Chondrocyte (in vitro differentiated cells): ENCODE measurements at places on chromosomes 12 and 14.

- no peak for DNase-seq
Observed at GRCh38 chr14:77316195-77316505, 4.5 kb downstream of the POMT2 start.

DNA sequence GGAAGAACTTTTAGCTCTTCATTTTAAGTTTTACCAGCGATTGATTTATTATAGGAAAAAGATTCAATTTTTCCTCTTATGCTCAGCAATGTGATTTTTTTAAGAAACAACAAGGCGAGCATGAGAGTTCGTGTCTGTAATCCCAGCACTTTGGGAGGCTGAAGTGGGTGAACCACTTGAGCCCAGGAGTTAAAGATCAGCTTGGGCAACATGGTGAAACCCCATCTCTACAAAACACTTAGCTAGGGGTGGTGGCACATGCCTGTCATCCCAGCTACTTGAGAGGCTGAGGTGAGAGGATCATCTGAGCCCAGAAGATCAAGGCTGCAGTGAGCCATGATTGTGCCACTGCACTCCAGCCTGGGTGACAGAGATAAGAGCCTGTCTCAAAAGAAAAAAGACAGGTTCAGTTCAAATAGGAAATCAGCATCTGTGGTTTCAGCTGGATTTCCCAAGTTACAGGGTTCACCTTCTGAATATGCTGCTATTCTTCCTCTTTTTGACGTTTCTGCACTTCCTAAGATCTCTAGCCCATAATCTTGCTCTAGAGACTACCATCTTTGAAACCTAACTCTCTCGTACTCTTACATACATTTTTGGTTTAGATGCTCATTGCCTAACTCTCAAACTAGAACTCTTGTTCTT, 274.7 kb downstream of the SEC23A start:
- no peak for DNase-seq

- no peak for DNase-seq
Observed at GRCh38 chr14:101405171-101405883, 156.0 kb upstream of the DIO3 start.

DNA sequence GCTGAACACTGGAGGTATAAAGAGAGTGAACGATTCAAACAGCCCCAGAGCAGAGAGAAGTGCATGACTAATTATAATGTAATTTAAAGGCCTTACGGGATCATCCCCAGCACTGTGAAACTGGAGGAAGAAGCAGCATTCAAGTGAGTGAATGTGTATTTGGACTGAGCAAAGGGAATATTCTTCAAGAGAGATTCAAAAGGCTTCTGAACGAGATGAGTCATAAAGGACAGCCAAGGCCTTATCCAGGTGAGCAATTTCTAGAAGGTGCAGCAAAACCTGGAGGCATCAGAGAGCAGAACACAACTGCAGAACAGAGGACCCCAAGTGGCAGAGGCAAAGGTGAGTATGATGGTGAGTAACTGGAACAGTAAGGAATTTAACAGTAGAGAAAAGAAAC, 127.2 kb downstream of the BCAT1 start:
- DNase-seq: no peak

- DNase-seq: no peak
Observed at GRCh38 chr12:19179986-19180385, 50.5 kb downstream of the PLEKHA5 start.

GRCh38 chr12:88313554-88313953, 171.4 kb downstream of the TMTC3 start:
- no peak for DNase-seq

GRCh38 chr12:2319737-2320506, 267.1 kb downstream of the CACNA1C start:
- DNase-seq: no peak

DNA sequence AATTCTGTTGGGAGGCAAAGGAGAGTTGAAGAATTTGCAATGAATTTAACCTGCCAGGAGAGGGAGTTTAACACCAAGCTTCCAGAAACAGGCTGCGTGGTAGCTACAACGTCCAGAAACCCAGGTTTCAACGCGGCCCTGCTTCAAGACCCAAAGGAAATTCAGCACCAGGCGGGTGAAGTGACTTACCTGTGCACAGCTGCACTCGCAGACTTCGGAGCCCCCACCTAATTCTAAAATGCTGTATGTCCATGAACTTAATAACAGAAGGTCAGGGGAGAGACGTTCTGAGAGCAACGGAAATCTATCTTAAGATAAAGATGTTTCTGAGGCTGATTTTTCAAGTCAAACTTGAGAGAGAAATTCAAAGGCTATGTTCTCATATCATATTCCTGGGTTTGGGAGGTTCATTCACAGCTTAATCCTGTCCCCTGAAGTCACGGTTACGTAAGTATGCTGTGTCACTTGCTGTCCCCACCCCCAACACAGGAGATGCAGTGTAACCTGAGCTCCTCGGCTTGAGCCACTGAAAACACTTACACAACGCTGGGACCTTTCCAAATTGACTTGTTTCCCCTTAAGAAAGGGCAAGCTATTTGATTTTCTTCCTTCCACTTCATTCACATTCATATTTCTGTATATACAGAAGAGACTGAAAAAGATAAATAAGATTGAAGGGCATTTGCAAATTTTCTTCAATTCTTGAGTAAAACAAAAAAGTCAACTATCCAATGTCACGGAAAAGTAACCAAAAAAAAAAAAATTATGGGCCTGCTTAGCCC, 22.7 kb downstream of the CLIP1 start:
- DNase-seq: no peak

DNA sequence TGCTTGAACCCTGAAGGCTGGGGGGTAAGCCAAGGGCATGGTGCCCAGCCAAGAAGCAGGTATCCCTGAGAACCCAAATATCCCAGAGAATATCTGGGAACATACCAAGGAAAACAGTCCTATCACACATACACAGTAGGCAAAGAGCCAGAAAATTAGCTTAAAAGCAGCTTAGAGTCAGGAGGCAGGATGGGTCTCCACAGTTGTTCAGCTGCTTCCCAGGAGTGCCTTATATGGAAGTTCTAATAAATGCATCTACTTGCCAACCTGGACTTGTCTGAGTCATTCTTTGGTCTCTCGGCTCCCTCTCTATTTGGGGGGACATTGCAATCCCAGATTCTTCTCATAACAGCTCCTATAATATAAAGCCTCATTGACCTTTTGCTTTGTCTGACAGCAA, 9.0 kb upstream of the GPR135 start:
- DNase-seq: no peak

GRCh38 chr12:69056743-69057515, 124.0 kb upstream of the CPM start:
- no peak for DNase-seq

GRCh38 chr12:51793201-51793600, 55.3 kb downstream of the FIGNL2 start:
- DNase-seq: no peak

DNA sequence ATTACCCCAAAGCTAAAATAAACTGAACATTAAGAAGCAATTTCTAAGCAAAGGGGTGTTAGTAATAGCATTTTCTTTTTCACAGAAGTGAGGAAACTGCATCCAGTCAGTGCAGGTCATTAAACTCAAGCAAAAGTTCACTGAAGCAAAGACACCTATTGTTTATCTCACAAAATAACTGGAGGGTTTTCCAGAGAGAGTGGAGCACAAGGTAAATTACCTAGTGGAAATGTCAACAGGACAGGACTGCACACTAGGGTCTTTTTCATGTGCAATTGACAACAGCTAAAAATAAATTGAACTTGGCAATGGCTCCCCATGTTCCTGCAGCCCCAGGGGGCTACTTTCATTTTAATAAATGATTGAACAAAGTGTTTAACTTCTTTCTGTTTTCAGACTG, 742.0 kb downstream of the GALC start:
- DNase-seq: no peak

- no peak for DNase-seq
Observed at GRCh38 chr12:130198663-130199060, 36.4 kb downstream of the FZD10 start.

GRCh38 chr12:131621701-131622421, 89.0 kb upstream of the SFSWAP start:
- peak; percentile 86 for DNase-seq

- DNase-seq: peak; percentile 95
Observed at GRCh38 chr12:69688471-69689427, 10.4 kb downstream of the BEST3 start.

DNA sequence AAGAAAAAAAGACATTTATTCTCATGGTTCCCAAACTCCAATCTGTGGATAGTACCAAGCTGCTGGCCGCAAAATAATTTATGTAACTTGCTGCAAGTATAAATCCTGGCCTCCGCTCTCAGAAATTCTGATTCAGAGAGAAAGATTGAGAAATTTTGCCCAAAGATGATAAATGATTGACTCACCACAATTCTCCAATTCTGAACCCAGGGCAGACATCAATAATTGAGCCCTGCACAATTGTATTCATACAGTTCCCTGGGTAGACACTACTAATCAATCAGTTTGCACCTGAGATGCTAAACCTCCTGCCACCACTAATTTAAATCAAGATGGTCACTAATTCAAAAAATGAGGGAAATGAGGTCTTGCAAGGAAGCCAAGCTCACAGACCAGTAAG, 38.2 kb downstream of the TRPV4 start:
- DNase-seq: no peak

DNA sequence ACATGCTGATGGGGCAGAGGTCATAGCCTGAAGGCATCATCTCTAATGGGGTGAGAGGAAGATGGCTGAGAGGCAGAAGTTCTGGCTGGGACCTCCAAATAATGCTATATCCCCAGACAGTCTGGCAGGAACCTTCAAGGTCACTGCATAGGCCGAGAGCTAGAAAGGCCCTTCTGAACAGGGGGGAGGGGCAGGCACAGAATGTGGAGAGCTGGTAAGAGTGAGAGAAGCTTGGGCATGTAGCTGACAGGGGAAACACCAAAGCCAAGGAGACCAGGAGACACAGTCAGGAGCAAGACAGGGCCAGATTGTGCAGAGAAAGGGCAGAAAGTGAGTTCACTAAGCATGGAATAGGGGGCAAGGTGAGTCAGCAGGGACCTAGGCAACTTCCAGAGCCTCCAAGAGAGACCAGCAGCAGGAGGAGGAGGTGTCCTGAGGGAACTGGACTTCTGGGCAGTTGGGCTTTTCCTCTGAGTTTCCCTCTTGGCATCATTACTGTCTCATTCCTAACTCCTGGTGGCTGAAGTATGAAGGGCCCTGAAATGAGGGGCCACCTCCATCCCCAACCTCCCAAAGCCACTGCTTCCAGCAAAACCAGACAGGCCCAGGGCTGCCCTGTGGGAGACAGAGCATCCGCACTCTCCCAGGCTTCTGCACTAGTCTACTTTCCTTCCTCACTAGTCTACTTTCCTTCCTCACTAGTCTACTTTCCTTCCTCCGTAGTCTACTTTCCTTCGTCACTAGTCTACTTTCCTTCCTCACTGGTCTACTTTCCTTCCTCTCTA, 17.1 kb downstream of the ANO2 start:
- no peak for DNase-seq

GRCh38 chr14:90168425-90169105, 87.8 kb upstream of the PSMC1 start:
- no peak for DNase-seq

- DNase-seq: no peak
Observed at GRCh38 chr12:120077260-120077659, 39.3 kb downstream of the RAB35 start.

DNA sequence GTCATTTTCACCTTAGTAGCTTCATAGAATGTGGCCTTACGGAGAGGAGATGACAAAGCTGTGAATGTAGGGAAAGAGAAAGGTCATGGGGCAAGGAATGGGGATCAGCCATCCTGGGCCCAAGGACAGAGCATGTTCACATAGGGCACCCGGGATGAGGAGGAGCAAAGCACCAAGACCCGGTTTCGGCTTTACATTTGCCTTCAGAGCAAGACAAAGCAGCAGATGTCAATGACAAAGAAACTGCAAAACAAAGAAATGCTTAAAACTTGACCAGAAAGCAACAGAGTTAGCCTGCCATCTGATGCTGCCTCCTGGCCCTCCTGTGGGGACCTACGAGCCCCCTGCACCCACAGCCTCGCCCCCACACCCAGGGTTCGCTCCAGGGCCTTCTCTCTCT, 249.2 kb downstream of the SLC41A2 start:
- no peak for DNase-seq

GRCh38 chr14:88868558-88869159, 44.2 kb downstream of the TTC8 start:
- DNase-seq: no peak

DNA sequence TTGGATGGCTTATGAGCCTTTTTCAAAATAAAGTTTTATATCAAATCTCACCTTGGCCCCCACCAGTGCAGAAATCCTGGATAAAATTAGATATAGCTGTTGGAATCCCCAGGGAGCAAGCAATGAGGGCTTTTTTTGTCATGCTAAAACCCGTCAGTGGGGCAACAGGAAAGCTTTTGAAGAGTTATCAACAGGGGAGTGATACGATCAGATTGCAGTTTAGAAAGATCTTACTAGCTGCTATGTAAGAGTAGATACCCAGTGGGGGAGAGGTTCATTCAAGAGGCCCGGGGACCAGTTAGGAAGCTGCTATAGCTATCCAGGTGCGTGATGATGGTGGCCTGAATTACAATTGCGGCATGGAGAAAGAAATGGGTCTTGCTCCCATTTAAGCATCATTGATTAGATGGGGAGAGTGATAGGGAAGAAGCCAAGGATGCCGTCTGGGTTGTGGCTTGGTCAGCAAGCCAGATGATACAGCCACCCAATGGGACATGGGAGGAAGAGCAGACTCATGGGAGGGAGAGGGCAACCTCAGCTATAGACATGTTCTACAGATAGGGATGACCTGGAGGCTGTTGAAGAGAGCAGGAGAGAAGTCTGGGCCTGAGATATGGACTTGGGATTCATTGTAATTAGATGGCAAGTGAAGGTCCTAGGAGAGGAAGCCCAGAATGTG, 272.4 kb downstream of the DPF3 start:
- no peak for DNase-seq

GRCh38 chr12:28770322-28770721, 378.8 kb upstream of the FAR2 start:
- no peak for DNase-seq

GRCh38 chr12:84085046-84085445, 827.6 kb downstream of the SLC6A15 start:
- no peak for DNase-seq

- no peak for DNase-seq
Observed at GRCh38 chr12:122875590-122876220, 20.2 kb downstream of the VPS37B start.

GRCh38 chr12:109196332-109196731, 79.9 kb downstream of the ACACB start:
- DNase-seq: no peak

GRCh38 chr12:118060301-118061010, 523 bp downstream of the WSB2 start:
- no peak for DNase-seq

DNA sequence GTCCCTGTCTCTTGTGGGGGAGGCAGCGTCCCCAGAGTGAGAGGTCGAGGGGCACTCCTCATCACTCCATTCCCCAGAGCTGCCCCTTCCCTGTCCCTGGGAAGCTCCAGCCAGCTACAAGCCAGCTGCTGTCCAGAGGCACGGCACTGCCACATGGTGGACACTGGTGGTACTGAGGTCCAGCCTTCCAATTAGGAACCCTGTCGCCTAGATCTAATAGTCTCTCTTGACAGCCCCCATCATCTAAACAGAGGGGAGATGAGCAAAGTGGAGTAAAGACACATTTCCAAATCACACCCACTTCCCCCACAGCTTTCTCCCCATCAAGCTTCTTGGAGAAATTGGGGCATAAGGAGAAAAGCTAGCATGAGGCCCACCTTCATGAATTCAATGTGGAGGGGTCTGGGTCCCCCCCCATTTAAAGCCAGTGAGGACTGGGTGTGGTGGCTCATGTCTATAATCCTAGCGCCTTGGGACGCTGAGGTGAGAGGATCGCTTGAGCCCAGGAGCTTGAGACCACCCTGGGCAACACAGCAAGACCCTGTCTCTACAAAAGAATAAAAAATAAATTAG, 2.1 kb upstream of the INHBE start:
- peak; percentile 29 for DNase-seq

GRCh38 chr14:37257501-37258070, 59.8 kb downstream of the MIPOL1 start:
- DNase-seq: no peak
